Stimulated activated CD4-positive, alpha-beta T cell treated with anti-CD3 and anti-CD28 coated beads, Interleukin-4, amount 100 ng/mL, for 24 hours (primary cell): ENCODE measurements at places on chromosomes 4 and X.
A peak's percentile ranks its signal among the peaks of the same experiment; 100 is the strongest.

DNA sequence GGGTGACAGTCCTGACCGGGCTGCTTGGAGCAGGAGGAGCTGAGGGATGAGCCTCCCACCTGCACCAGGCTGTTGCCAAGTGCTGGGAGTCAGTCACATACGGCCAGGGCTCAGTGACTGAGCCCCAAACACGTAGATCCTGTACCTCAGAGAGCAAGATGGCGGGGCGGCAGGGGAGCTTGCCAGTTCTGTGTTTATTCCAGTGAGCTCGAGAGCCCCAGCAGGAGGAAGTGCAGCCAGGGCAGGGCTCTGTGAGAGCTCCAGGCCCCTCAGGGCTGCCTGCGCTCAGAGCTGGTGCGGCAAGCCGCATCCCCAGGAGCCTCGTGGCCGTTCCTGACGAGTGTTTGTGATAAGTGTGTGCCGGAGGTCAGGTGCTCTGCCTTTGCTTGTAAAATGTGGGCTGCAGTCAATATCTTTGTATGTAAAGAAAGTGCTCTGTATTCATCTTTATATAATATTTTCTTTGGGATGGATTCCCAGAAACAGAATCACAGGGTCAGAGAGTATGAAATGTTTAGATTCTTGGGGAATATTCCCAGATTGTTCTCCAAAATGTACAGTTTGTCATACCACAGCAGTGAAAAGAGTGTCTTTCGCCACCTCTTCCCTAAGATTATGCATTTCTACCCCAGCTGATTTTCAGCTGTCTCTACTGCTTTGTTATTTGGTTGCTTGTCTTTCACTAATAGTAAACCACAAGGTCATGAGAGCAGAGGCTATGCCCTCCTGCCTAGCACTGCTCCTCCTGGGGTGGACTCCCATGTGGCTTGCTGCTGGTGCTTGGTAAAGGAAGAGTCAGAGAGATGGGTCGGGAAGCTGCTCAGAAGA lies 50.3 kb downstream of the NELFA start:
- DNase-seq, result no peak

GRCh38 chr4:169341490-169341889 lies 70.7 kb upstream of the SH3RF1 start:
- DNase-seq, result no peak

GRCh38 chr4:149344436-149344835 lies 471.2 kb downstream of the IQCM start:
- DNase-seq, result no peak

- no peak for DNase-seq
Observed at GRCh38 chrX:68842781-68843581, 14.2 kb downstream of the EFNB1 start.

DNA sequence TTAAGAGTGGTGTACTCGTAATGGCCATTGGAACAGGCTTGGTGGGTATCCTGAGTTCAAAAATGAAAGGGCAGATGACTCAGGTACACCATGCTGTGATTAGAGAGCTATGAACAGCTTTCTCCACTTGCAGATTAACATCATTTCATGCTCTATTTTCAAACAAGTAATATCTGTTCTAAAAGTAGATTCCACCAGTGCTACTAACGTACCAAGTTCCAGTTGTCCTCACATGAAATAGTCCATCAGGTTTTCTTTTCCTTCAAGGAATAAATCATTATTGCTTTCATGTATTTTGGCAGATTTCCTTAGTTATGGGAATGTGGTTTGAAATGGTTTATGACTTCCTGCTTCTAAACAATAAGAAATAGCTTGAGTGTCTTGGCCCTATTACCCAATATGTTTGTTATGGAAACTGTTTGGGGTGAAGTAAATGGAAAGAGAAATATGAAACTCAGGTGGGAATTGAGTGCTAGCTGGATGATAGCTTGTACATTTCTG lies 49.9 kb downstream of the PCDH7 start:
- DNase-seq, result no peak

DNA sequence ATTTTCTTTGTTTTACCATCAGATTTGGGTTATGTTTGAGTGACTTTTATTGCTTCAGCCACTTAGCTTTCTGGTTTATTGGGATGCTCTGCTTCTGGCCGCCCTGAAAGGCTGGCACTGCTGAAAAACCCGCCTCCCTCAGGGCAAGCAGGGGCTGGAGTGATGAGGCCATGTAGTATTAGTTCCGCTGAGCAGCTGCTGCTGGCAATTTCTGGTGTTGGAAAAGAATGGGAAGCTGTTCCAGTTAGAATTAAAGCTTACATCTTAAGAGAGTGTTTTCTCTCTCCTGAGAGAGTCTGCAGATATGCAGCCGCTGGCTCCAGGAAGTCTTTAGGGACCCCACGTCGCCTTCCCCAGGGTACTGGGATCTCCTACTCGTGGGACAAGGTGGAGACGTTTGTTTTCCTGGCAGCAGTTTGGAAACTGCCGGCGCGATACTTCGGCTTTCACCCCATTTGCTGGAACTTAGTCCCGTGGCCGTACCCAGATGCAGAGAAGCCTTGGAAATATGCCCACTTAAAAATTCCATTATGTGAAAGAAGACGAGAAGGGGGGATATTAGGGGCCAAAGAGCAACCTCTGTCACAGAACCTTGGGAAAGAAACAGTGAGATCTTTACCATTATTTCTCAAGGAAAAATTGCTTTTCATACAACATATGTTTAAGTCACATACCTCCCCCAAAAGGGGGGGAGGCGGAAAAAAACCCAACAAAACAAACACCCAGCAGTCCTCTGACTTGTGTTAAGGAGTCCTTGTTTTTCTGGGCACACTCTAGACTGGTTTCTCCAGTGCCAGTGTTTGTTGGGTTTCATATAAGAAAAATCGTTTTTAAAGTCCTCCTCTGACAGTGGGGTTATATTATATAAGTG lies 72.6 kb downstream of the TMEM131L start:
- no peak for DNase-seq

DNA sequence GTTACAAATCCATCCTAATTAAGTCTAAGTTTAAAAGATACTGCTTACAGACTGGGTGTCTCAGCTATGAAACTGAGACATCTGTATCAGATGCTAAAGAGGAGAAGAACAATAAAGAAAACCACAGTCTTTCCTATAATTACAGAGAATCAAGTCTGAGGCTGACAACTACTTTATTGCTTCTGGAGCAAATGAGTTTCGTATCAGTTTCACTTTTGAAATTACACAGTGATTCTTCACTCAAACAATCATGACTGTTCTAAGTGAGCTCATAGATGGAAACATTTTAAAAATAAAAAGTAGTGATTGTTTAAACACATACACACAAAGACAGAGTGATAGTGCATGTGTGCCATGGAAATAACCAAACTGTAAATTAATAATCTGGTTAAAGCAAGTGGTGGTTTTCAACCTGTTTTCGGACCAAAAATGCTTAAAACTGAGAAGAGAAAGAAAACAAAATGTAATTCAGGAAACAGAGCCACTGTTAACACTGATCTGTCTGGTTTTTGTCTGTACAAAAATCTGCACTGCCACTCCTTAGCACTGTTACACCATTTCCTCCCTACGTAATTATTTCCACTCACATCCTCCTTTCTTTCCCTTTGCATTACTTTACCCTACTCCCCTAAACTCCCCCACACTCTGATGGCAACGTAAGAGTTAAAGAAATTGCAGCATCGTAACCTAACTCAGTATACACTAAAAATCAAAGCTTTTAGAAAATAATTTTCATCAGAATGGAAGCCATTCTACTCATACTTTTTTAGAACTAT lies 12.5 kb downstream of the RFC1 start:
- peak; percentile 26 for DNase-seq

DNA sequence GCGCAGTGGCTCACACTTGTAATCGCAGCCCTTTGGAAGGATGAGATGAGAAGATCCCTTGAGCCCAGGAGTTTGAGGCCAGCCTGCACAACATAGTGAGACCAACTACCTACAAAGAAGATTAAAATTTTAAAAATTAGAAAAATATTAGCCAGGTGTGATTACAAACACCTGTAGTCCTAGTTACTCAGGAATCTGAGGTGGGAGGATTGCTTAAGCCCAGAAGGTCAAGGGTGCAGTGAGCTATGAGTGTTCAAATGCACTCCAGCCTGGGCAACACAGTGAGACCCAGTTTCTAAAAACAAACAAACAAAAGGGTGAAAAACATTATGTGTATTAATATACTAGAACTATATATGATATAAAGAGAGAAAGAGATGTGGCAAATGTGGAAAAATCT lies 36.8 kb upstream of the NKX6-1 start:
- DNase-seq, result no peak

GRCh38 chr4:152828122-152828521 lies 48.4 kb downstream of the ARFIP1 start:
- no peak for DNase-seq

- DNase-seq, result no peak
Observed at GRCh38 chr4:1265351-1265750, 16.4 kb upstream of the CTBP1 start.

GRCh38 chr4:186170966-186171365 lies 20.4 kb upstream of the CYP4V2 start:
- DNase-seq, result no peak

- no peak for DNase-seq
Observed at GRCh38 chrX:10112510-10112909, 44.3 kb upstream of the CLCN4 start.

GRCh38 chr4:158315706-158316105 lies 105.4 kb downstream of the TMEM144 start:
- DNase-seq, result no peak

- DNase-seq, result no peak
Observed at GRCh38 chr4:5266991-5267390, 215.7 kb downstream of the STK32B start.

- DNase-seq, result no peak
Observed at GRCh38 chr4:185535612-185536410, 504 bp upstream of the PDLIM3 start.

GRCh38 chr4:107987916-107988762 lies 1.6 kb upstream of the HADH start:
- DNase-seq, result no peak

GRCh38 chrX:38664285-38664684 lies 102.9 kb downstream of the TSPAN7 start:
- DNase-seq, result no peak

GRCh38 chr4:148649652-148650331 lies 207.6 kb upstream of the NR3C2 start:
- no peak for DNase-seq

DNA sequence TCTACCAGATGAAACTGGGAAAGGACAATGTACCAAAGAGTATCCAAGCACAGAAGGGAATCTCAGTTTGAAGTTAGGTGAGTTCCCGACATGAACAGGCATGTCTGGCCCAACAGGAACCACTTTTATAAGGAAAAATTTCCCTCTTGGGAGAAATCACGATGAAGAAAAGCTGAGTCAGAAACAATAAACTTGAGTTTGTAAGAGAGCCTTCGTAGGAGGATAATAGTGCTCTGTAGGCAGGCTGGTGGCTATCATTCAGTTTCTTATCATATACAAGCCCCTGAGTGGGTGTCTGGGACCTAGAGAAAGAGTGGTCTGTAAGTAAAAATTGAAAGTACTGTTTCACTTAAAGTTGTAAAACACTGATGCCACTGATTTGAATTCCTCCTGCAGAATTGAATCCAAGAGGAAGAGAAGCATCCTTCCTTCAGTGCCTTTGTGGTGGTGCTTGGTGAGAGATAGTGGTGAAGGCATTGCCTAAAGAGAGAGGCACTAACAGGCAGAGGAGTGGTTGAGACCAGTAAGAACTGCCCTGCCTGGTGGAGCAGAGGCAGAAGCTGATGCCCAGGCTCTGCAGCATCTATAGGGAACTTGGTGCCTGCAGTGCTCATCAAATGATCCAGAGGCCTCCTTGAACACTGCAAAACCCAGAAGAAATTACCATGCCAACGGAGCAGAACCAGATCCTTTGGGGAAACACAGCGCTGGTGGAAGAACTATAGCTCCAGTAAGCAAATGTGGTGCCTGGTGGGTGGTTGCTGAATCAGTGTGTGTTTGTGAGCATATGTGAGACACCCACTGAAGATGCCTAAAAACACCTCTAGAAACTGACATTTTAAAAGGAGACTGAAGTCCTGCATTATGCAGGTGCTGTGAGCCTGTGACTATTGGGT lies 31.7 kb upstream of the METAP1 start:
- DNase-seq, result no peak

DNA sequence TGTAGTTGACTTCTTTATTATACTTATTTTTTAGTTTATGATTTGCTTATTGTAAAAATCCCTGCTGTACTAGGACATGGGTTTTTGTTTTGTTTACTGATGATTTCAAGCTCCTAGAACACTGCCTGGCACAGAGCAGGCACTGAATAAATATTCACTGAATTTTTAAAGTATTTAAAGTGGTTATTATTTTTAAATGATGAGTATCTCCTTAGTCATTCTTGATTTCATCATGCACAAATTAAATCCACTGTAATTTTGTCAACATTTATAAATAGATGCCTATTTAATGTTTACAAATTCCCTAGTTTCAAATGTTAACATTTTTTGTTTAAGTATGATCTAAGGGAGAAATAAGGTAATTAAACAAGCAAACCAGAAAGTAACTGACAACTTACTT lies 367.9 kb upstream of the SLIT2 start:
- DNase-seq, result no peak

- no peak for DNase-seq
Observed at GRCh38 chr4:94947681-94948108, 189.9 kb downstream of the BMPR1B start.

DNA sequence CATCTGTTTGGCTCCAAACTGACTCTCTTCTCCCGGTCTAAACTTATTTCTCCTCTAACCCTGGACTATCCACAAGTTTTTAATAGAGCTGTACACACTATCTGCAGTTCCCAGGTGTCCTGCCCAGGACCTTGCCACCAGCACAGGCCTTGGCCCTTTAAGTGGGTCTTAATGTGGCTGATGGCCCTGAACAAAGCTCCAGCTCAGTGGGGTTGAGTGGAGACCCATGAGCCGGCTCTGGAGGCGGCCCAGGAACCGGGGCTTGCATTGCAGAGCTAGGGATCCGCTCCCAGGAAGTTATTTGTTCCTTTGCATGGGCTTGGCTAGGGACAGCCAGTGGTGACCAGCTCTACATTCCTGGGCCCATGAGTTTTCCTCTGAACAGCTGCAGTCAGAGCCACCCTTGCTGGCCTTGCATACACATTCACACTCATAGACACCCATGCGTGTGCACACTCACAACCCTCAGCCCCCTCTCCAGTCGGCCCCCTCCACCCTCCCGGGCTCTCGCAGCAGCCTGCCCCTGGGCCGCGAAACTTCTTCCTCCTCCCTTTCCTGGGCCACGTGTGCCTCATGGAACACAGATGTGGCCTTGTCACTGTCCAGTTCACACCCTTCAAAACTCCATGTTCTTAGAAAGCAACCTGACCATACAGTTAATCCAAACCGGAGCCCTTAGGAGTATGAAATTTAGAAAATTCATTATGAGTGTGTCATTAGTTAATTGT lies 58.2 kb downstream of the GPR143 start:
- DNase-seq, result no peak

DNA sequence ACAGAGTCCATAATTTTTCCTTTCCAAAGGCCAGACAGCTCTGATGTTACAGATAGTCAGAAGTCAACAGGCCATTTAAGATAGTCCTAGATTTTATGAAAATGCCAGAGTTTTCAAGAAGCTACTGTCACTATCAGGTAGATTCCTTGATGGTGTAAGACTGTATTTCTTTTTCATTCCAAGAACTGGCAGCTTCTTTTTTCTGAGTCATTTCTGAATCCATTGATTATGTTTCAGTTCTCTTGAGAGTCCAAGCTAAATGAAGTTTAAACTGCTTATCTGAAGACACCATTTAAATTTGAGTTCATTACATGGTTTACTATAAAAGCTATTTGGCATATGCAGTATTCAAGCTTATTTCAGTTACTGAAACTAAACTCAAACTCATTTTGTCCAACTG lies 44.6 kb downstream of the RASSF6 start:
- no peak for DNase-seq
